ENCODE measurements at places on chromosomes 1 and 21.

GRCh38 chr1:42904434-42904833 is 54.2 kb downstream of the SLC2A1 start:
- no peak for DNase-seq

GRCh38 chr1:30855686-30856259 is 52.8 kb downstream of the SDC3 start:
- DNase-seq = no peak

- DNase-seq = no peak
Observed at GRCh38 chr1:10610901-10611600, 136.3 kb downstream of the PEX14 start.

GRCh38 chr1:100217834-100218233 is 31.8 kb downstream of the DBT start:
- no peak for DNase-seq

- no peak for DNase-seq
Observed at GRCh38 chr1:199976496-199977144, 50.9 kb upstream of the NR5A2 start.

DNA sequence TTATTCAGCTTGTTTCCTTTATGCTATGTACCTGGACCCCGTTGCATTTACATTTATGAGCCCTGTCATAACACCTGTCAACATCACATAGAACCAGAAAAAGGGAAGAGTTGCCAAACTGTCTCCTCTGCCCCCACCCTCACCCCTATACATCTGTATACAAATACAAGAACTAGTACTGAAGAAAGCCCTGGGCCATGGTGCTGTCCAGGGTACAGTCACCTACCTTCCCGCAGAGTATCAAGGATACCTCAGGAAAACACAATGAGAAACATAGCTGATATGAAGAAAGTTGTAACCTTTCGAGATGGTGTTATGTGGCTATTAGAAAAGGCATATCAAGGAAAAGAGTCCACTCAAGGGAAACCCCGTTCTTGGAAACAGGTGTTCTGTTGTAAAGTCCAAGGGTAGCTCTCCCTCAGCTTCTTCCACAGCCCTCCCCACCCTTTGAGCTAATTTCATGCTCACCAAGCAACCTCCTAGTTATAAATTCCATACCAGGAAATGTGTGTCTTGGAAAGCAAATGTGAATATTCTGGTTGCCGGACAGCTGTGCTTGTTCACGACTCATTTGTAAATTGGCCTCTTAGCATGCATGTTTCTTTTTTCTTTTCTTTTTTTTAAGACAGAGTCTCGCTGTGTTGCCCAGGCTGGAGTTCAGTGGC is 16.7 kb upstream of the AVPR1B start:
- no peak for DNase-seq

GRCh38 chr1:16922466-16922865 is 735 bp downstream of the CROCC start:
- no peak for DNase-seq

DNA sequence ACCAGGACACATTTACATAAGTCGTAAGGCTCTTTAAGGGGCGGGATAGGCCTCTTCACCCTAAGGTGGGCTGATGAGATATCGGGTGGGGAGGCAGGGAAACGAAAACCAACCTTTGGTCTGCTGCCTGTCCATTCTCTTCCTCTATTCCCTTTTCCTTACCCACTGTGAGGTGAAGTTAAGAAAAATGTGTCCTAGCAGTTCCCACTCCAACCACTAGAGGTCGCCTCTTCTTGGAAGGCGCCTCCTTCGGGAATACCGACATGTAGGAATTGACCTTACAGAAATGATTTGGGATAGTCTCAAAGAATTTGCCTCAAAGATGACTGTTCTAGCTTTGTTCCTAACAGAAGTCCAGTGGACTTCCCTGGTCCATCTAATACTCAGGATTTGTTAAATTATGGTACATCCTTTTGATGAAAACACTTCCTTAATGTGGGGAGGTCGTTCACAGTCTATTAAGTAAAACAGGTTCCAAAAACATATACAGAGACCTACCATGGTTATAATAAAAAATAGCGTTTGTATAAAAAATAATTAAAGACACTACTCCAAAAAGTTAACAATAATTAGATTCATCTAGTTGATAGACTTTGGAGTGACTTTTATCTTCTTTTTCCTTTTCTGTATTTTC is 14.1 kb downstream of the AZIN2 start:
- no peak for DNase-seq

- DNase-seq = no peak
Observed at GRCh38 chr1:114208106-114208505, 54.4 kb upstream of the SYT6 start.

- DNase-seq = no peak
Observed at GRCh38 chr1:156480411-156481192, 20.0 kb downstream of the MEF2D start.

GRCh38 chr1:115797486-115797885 is 29.0 kb upstream of the CASQ2 start:
- DNase-seq = no peak

GRCh38 chr1:107953556-107953955 is 11.4 kb downstream of the VAV3 start:
- DNase-seq = no peak

DNA sequence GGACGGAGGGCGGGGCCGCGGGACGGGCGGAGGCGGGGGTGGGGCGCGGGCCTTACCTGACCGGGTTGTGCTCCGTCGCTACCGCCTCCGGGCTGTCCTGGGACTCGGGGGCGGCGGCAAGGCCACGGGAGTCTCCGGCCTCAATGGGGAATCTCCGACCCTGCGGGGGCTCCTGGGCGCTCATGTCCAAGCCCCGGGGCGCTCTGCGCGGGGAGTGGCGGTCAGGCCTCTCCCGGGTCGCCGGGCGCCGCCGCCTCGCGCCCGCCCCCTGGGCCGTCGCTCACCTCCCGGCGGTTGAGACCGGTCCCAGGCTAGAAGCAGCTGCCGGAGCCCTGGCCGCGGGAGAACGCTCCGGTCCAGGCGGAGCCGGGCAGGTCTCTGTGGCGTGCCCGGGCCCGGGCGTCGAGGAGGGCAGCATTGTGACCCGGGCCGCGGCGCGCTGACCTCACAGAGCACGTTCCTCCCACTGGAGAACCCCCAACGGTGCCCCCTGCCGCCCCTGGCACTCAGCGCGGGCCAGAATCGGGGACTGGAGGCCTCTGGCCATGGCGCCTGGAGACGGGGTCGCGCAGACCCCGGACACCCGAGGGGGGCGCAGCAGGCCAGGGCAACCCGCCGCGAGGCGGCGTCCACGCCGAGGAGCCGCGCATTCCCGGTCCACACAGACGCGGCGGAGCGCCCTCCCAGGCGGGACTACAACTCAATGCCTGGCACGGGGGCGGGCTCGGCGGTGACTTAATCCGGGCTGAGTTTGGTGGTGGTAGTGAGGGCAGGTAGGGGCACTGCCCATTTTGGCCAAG is 411 bp downstream of the FAM229A start:
- no peak for DNase-seq

- DNase-seq = no peak
Observed at GRCh38 chr21:42319376-42319775, 4.2 kb upstream of the TFF3 start.

DNA sequence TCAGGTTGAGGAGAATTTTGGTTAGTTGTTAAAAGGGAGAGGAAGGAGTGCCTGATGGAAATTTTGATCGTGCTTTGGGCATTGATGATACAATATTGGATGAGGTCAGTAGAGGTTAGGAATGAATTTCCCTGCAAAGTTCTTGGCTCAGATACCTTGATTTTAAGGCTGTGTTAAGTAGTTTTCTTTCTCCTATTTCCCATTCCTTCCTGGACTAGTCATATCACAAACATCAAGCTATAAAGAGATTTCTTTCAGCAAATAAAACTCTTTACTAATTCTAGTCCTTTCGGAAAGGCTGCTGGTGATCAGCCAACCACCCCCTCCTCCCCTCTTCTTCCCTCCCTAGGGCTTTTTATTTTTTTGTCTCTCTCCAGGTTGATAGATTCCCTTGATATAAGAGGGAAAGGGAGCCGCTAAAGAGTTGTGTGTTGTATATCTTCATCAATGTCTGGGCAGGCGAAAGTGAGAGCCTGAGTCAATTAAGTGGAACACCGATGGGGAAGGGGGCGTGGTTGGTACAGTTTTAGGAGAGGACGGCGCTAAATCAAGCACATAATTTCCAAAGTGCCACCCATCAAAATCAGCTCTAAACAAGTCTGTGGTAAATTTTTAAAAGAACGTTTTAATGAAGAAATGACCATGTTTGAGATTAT is 100.1 kb upstream of the PLXNA2 start:
- no peak for DNase-seq

- no peak for DNase-seq
Observed at GRCh38 chr1:40413527-40414252, 36.6 kb upstream of the ZFP69B start.

- no peak for DNase-seq
Observed at GRCh38 chr1:2174348-2175054, 20.1 kb downstream of the FAAP20 start.

- peak; percentile 58 for DNase-seq
Observed at GRCh38 chr1:183318433-183318832, 99.7 kb downstream of the NMNAT2 start.

- DNase-seq = no peak
Observed at GRCh38 chr1:185693654-185694053, 40.5 kb upstream of the HMCN1 start.

DNA sequence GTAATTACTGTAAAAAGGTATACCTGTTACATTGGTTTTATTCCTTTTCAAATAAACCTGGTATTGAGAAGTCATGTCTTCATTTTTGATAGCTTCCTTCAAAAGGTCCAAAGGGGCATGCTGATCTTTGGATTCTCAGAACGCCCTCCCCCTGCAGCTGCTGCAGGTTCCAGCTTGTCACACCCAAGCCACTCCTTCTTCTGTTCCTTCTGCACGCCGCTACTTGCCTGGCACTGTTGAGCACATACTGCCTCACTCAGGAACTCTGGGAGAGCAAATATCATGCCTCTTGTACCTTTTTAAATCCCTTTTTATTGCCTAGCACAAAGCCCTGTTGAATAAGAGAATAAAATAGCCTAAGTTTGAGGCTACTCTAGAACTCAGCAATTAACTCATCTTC is 136.9 kb downstream of the BARHL2 start:
- DNase-seq = no peak

DNA sequence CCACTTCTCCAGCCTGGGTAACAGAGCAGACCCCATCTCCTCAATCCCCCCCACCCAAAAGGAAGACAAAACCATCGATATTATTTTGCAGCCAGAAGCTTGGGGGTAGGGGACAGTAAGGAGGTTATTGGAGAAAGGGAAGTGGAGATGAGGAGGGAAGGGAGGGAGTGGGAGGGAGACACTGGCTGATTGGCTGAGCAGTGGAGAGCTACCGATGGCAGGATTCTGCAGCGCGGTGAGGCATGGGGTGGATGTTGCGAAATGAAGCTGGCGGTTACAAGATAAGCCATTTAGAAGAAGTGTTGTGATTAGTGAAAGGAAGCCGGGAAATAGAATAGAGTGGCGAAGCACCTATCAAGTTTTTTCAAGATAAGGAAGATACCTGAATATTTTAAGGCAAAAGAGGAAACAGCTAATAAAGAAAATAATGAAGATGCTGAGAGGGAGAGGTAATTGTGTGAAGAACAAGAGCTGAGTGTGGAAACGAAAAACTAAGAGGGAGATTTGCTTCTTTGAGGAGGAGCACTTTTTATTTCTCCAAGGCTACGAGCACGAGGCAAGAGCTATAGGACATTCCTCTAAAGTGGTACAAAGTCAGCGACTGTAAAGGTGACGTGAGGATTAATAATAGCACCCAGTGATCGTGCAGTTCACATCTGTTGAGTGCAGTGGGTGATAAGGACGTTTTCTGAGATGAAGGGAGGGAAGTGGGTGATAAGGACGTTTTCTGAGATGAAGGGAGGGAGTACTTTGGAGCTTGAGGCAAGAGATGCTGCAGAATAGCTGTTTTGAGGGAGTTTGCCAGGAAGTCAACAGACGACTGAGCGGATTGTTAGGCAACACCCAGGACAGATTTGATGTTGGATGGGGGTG is 103.2 kb upstream of the KIF26B start:
- no peak for DNase-seq

GRCh38 chr1:224922404-224923164 is 6.9 kb upstream of the DNAH14 start:
- no peak for DNase-seq

GRCh38 chr1:101236516-101237228 is at the start of gene S1PR1:
Gene S1PR1, plus strand, starts transcription at chr1:101237019. Its CDS starts 1,966 bp downstream, at chr1:101238985.
- DNase-seq = no peak

Data from GM04503 (cell line).